ENCODE measurements at places on chromosomes 7 and 10.

- no peak for DNase-seq
These were observed 44.4 kb downstream of the CUBN start for GRCh38 chr10:17085011-17085725.

DNA sequence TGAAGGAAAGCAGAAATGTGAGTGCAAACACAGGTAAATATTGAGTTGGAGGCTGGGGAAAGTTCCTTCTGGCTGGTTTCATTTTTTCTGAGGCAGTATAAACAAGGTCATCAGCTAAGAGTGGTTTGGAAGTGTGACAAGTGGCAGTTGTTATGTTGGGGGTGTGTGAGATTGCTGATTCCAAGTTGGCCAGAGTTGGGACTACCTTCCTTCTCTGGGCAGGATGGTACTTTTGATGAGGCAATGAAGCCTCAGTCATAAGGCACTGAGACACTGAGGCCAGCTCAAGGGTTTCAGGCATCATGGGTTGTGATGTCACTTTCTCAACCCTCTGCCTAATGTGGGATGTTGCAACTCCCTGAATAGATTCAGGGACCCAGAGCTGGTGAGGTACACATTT lies 8.2 kb upstream of the PTTG1IP2 start:
- DNase-seq, result no peak

DNA sequence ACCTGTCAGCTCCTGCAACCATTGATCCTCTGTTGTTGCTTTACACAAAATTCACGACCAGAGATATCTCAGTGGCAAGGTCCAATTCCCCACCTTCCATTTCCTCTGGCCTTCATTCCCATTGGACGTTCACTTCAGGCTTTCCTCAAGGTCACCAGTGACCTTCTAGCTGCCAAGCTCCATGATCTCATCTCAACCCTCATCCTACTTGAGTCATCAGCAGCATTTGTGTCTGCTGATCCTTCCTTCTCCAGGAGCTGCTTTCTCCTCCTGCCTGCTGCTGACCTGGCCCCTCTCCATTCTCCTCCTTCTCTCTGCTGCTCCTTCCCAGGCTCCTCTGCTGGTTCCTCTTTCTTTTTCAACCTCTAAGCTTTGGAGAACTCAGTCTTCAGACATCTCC lies 66.2 kb upstream of the C10orf90 start:
- DNase-seq, result no peak

- DNase-seq, result no peak
These were observed 201.8 kb downstream of the GLRX3 start for GRCh38 chr10:130337696-130338635.

DNA sequence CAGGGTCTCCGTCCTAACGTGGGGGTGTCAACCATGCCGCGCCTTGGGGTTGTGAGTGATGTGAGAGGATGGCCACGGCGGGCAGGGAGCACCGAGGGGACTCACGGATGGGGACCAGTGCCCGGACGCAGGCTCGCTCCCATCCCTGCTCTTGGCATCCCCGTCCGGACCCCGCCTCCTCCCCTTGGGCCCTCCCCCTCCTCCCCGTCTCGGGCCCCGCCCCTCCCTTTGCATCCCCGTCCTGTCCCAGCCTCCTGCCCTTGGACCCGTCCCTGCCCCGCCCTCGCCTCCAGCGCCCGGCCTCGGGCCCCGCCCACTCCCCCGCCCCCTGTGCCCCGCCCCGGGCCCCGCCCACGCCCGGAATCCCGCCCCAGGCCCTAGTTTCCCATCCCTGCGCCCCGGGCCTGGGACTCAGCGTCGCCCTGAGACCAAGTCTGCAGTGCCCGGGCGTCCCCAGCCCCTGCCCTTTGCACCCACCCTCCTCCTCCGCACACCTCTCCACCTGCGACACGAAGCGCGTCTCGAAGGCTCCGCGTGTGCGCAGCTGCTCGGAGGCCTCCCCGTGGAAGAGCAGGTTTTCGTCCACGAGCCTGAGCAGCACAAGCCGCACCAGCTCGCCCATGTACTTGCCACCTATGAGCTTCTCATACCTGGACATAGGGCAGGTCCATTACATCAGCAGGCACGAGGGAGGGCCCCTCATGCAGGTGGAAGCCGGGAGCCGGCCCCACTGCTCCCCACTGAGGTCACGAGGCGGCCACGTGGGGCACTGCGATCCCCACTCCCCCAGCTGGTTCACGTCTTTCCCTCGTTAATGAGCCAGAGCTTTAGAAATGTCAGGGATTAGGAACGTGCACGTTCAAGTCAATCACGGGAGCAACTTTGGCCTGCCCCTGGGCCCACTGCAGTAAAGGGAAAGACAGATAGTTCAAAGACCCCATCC lies 5.1 kb upstream of the MYL7 start:
- DNase-seq, result peak; percentile 64

- no peak for DNase-seq
These were observed 177.8 kb downstream of the CSTF2T start for GRCh38 chr10:51521605-51522004.

DNA sequence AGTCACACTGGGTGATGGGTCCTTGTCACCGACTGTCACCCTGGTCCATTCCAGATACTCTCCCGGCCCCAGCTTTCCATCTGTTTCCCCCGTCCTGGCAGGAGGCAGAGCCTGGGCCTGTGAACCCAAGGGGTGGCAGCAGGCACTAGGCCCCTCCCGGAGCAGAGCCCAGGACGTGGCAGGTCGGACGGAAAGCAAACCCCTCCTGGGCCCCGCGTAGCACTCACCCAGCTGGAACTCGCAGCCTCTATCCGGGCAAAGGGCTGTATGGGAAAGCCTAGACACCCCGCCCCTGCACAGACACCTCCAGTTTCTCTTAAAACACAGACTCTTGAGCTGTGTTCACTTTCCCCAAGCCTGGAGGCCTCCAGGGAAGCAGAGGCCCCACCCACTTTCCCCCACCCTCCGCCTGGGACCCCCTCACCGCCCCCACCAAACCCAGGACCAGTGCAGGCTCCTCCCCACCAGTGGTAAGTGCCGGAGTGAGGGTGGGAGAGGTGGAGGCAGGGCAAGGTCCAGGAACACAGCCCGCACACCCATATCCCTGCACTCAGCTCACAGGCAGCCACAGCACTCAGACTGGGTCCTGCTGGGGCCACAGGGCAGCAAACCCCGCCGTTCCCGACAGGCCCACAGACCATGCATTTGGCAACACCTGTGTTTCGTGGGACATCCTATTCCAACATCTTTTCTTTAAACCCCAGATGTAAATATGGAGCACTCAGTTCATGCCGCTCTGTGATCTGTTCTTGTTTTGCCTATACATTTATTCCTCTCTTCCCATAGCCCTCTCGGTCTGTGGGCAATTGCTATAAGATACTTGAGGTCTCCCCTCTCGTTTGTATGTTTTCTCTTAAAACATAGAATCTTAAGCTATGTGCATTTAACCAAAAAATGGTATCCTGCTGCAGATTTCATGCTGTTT lies 98.2 kb upstream of the PDGFA start:
- DNase-seq, result no peak
